ENCODE measurements at places on chromosomes 2 and 18.

DNA sequence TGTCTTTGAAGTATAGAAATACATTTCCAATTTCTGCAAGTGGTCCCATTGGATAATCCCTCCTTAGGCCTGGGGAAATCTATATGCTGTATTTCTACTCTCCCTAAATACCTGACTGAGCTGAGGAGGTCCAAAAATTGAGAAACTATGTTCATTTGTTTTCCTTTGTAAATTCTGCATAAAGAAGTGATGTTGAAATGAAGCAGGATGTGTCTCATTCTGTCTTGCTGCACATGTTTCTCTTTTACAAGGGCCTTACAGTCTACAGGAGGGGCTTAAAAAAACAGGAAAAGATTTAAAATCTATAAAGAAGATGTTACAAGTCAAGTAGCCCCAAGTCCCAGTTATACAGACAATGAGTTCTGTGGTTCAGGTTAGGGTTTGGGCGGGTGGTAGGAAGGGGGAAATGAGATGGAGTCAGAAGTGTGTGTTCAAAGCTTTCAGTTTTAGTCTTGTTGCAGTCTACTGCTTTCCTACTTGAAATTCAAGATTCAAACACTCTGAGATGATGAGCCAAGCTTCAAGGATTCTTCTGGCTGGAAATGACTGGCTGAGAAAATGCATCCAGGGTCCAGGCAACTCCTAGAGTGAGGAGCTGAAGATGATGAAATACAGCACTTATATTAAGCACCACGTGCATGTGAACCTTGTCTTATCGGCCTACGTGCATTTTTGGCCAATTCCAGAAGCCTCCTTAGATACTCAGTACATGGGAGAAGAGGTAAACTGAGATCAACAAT is 146.3 kb upstream of the CELF4 start:
- DNase-seq, result no peak

- no peak for DNase-seq
Observed at GRCh38 chr2:107008843-107009242, 122.9 kb upstream of the ST6GAL2 start.

DNA sequence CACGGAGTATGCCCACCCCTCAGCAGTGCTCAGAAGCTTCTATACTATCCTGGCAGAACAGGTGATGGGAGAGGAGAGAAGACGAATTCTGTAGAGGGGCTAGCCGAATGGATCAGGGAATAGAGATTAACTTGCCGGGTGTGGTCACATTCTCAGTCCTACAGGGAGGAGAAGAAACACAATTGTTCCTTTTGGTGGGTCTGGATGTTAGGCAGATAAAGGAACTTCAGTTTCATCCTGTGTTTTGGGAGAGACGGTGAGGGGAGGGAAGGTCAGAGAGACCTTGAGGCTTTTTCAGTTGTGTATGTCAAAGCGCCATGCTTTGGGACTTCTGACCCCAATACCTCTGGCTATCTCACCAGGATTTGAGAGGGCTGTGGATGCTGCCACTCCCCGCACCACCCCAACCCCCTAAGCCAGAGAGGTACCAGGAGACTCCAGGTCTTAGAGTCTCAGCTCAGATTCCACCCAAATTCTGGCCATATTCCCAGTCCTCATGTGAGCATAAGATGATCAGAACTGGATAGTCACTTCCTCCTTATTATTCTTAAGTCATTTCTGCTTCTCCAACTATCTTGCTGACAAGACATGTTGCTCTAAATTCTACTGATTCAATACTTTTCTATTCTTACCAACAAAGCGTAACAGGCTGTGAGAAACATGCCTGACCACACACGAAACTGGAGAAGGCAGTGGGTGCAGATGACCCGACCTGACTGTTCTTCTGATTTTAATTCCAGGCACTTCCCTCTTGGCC is 2.3 kb upstream of the TMEM37 start:
- no peak for DNase-seq

- DNase-seq, result no peak
Observed at GRCh38 chr2:64840426-64840881, 148.7 kb upstream of the SLC1A4 start.

DNA sequence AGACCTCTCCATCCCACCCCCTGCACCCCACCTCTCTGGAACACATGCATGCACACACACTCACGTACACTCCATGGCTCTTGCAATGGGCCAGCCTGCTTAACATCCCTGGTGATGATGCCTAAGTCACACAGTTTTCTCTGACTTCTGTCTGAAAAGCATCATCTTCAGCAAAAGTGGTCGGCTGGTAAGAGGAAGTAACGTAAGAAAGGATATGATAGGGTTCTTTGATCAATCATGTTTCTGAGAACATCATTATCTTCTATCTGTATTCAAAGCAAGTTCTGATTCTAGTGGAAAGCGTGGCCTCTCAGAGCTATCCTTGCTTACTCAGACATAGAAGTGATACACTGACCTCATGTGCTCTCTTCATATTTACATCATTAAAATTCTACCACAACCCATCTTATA is 11.4 kb upstream of the NDUFV2 start:
- no peak for DNase-seq

- DNase-seq, result peak; percentile 54
Observed at GRCh38 chr2:1715184-1716013, 28.9 kb downstream of the PXDN start.

DNA sequence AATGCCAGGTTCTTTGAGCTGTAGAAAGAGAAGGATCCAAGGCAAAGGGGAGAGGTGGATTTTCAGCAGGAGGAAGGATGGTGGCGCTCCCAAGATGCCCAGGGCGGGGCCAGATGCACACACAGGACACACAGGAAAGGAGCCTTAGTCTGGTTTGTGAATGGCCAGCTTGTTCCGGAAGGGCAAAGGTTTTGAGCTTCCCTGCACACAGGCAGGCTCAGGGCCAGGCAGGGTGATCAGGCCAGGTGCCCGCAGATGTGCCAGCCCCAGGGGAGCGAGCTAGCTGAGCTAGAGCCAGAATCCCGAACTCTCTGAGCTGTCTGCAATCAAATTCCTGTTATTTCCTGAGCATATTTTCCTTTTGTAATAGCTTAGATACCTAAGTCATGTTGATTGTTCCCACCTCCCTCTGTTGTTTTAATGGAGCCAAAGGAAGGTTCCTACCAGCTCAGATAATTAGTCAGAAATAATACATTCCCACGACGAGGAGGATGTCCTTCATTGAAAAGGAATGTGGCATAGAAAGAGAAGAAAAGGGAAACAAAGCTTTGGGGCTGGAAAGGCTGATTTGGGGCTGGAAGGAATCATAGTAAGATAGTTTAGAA is 13.7 kb upstream of the OTOF start:
- DNase-seq, result no peak

DNA sequence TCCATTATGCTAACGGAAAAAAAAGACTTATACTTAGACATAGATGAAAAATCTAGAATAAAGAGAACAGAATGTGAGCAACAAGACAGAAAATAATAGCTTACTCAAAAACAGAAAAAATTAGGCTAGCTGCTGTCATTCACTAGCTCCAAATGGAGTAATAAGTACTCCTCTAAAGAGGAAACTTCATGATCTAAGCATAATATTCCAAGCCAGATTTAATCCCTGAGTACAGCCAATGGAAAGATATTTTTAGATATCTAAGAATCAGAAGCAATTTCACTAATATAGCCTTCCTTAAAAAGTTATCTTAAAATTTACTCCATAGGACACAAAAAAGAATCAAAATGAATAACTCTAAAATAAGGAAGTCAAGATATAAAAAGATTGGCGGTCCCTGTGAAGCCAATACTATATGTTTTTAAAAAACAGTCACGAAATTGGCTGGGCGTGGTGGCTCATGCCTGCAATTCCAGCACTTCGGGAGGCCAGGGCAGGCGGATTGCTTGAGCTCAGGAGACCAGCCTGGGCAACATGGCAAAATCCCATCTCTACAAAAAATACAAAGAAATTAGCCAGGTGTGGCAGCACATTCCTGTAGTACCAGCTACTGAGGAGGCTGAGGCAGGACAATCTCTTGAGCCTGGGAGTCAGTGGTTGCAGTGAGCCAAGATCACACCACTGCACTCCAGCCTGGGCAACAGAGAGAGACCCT is 123.2 kb upstream of the BCL2L11 start:
- DNase-seq, result no peak

DNA sequence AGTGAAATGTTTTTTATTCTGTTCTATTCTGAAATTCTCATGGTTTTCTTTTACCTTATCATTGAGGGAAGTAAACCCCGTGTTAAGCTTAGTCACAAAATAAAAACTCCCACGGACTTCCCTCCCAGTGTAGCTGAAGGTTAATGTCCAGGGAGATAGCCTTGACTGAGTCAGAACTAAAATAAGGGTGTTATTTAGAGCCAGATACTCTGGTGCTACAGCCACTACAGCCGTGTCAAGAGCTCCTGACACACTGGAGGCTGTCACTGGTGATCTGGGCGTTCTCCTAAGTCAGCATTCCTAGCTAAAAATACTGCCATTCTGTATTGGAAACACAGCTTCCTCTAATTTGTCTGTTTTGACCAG is 82.0 kb upstream of the RANBP2 start:
- DNase-seq, result no peak

- DNase-seq, result no peak
Observed at GRCh38 chr18:62577765-62578164, 54.9 kb downstream of the ZCCHC2 start.

- no peak for DNase-seq
Observed at GRCh38 chr2:80926168-80926567, 621.6 kb upstream of the LRRTM1 start.

GRCh38 chr2:56770490-56770889 is 586.7 kb downstream of the CCDC85A start:
- DNase-seq, result no peak

DNA sequence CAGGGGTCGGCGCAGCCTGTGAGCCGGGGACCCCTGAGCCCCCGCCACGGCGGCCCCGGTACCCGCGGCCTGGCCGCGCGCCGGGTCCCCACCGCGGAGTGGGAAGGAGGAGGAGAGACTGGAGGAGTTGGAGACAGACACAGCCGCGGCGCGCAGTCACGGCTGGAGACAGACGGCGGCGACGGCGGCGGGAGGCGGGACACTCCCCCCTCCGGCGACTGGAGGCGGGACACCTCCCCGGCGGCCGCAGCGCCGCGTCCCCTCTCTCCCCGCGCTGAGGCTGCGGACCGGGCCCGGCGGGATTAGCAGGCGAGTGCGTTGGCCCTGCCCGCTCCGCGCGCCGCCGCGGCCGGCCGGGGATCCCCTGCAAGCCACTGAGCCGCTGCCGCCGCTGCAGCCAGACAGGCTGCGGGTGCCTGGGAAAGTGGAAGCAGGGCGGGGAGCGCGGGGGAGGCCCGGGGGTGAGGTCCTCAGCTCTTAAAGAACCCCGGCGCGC is 1.0 kb upstream of the LDLRAD4 start:
- peak; percentile 64 for DNase-seq

DNA sequence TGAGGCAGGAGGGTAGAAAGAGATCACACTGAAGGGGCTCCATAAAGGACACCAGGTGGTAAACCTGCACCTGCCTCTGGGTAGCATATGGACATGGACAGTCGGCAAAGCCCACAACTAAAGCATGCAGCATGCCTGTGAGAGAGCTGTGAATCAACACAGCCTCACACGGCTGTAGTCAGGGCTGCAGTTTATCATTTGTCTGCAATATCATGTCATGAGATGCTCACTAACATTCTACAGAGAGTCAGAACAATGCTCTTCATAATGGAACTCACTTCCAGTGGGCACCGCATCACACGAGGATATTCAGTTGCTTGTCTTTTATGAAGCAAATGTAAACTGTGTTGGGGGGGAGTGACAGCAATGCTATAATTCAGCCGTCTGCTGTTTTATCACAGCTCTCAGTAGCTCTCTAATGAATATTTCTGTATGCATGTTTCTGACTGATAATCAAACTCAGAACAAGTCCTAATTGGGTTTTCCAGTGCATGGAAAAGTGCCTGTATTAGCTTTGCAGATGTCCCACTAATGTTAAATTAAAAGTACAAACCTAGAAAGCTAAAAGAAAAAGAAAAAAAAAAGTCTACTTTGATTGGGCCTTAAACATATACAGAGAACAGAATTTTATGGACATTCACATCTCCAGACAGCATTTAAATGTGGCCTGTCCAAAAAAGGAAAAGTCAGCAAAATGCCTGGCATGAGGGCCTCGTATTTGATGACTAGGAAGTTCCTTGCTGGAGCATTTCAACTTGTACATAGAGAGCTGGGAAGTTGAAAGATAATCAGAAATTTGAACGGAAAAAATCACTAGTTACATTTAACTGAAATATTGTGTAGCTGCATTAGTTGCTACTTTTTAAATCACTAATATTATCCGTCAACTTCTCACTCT is 406.1 kb upstream of the SOX11 start:
- DNase-seq, result peak; percentile 61

GRCh38 chr2:108125581-108125980 is 114.2 kb upstream of the SULT1C3 start:
- no peak for DNase-seq

DNA sequence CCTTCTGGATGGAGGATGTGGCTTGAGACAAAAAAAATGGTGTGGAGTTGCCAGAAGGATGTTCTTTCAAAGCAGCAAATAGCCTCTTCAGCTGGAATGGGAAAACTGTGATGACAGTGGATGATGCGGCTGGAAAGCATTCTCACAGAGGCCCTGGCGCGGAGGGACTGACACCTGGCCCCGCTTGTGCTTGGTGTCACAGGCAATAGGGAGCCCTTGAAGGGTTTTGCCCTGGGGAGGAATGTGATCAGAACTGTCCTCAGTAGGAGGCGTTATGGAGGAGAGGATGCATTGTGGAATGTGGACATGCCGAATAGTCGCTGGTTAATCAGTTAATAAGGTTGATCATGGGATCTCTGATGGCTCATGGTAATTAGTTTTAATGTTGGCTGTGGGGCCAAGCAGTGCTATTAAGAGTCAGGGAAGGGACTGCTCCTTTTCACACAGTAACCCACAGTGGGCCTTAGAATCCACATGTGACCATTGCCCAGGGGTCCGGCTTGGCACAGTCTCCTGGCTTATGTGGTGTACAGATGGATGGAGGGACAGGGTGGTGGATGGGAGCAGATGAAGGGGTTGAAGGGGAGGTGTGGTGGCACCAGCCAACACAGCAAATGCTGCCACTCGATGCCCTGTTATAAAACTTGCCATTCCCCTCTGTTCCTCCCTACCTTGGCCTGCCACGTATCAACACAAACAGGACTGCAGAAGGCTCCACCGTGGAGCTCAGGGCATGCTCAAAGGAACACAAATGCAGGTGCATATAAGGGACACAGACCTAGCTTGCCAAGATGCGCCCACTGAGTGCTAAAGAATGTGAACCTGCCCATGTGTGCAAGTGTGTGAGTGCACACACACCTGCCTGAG is 71.7 kb downstream of the CIB4 start:
- DNase-seq, result no peak

- peak; percentile 8 for DNase-seq
Observed at GRCh38 chr2:158011055-158011771, 90.5 kb upstream of the UPP2 start.

- DNase-seq, result peak; percentile 94
Observed at GRCh38 chr2:202375609-202376408, at the start of gene BMPR2. TSS of gene BMPR2 (plus strand) at chr2:202376327. CDS start at chr2:202377475, 1,148 bp downstream.

DNA sequence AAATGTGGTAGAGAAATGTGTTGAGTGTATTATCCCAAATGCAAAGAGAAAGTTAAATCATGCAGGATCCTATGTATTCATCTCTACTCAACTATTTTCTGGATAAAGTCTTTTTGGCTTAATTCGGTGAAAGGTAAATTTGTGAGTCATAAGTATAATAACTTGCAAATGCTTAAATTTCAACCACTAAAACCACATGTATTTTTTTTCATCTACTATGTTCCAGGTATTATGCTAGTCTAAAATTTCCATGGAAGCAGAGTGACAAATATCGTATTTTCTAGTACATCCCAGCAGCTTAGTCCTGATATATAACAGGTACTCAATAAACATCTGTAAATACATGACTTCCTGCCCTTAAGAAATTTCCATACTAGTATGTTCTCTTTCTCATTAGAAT is 6.2 kb downstream of the ALS2 start:
- no peak for DNase-seq

- no peak for DNase-seq
Observed at GRCh38 chr2:76427452-76427851, 716.7 kb upstream of the GCFC2 start.
